CD4-positive, alpha-beta T cell (primary cell): ENCODE measurements at places on chromosomes 12 and 14.

DNA sequence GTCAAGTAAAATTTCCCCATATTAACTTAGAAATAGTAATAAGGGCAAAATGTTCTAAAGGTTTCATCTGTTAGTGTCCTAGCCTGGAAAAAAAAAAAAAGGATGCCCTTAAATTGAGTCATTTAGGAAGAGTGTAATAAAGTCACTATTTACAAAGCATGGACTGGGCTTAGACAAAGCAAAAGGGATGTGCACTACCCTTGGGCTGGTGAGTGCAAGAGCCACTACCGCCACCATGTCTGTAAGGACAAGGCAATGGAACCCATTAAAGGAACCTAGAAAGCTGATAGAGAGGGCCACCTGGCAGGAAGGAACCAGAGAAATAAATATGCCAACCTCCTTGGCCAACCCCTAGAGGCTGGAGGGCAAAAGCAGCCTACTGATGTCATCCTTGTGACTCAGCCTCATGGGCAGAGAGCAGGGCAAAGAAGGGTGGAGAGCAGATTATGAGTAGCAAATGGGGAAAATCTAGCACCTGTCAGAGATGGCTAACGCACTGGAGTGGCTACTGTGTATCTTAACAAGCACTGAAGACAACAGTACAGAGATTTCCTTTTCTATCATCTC, 59.5 kb upstream of the FUT8 start:
- DNase-seq: no peak

GRCh38 chr14:61923348-61923747, 161.1 kb downstream of the SNAPC1 start:
- DNase-seq: no peak

DNA sequence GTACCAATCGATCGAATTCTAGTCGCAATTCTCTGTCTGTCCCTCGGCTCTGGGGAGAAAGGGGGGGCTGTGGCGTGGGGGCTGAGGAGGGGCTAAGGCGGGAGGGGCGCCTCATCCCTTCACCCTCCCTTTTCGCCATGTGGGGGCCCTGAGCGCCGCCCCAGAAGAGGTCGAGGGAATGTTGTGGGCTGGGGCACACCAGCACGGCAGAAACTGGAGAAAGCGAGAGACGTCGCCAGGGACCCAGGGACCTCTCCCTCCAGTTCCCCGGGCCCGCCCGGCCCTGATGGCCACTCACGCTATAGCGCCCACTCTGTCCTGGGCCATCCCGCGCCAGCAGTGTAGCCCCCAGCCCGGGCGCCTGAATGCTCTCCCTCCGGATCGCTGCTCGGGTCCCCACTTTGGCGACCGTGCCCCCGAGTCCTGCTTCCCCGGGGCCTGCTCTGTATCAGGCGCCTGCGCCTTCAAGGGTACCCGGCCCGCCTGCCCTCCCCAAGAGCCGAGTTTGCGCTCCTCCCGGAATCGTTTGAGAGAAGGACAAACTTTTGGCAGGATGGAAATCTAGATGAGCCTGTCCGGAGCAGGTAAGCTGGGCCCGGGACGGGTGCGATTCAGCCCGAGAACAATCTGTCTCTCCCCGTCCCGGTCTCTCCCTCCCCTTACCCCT, 62.6 kb downstream of the SMUG1 start:
- no peak for DNase-seq

DNA sequence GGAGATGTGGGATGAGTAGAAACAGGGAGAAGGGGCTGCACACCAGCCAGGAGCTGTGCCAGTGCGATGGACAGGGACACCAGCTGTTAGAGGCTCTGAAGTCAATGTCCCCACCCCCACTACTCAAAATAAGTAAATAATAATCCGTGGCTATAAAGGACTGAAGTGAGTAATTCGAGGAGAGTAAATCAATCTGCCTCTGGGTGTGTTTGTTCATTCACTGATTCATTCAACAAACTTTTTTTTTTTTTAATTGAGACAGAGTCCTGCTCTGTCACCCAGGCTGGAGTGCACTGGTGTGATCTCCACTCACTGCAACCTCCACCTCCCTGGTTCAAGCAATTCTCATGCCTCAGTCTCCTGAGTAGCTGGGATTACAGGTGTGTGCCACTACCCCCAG, 363.6 kb downstream of the TMEM132D start:
- no peak for DNase-seq

DNA sequence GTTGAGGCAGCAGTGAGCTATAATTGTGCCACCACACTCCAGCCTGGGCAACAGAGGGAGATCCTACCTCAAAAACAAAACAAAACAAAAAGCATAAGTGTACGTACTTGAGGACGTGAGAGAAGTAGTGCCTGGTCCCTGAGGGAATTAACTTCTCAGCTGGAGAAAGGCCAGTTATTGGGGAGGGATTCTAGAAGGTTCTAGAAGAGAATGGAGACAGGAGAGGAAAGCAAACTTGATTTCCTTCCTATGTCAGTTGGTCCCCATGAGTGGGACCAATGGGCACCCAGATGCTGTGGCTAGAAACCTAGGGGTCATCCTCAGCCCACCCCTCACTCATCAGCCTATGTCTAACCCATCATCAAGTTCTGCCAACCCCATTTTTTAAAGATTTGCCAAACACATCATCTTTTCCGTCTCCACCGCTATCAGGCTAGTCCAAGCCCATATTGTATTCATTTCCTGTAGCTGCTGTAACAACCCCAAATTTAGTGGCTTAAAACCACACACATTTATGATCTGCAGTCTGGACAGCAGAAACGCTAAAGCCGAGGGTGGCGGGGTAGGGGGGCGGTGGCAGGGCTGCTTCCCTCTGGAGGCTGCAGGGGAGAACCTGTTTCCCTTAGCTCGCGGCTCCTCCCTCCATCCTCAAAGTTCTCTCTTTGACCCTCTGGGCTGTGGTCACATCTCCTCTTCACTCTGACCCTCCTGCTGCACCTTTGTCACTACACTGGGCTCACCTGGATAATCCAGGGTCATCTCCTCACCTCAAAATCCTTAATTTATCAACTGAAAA, 7.2 kb upstream of the RBM19 start:
- no peak for DNase-seq

- DNase-seq: no peak
Measured at GRCh38 chr14:106509807-106510206, 983.4 kb downstream of the TMEM121 start.

- no peak for DNase-seq
Measured at GRCh38 chr14:54614296-54614695, 47.4 kb downstream of the SAMD4A start.

GRCh38 chr14:24310646-24311604, at the start of gene LTB4R:
LTB4R (plus strand) TSS chr14:24311502; CDS start chr14:24315652, 4,150 bp downstream.
- peak; percentile 74 for DNase-seq

DNA sequence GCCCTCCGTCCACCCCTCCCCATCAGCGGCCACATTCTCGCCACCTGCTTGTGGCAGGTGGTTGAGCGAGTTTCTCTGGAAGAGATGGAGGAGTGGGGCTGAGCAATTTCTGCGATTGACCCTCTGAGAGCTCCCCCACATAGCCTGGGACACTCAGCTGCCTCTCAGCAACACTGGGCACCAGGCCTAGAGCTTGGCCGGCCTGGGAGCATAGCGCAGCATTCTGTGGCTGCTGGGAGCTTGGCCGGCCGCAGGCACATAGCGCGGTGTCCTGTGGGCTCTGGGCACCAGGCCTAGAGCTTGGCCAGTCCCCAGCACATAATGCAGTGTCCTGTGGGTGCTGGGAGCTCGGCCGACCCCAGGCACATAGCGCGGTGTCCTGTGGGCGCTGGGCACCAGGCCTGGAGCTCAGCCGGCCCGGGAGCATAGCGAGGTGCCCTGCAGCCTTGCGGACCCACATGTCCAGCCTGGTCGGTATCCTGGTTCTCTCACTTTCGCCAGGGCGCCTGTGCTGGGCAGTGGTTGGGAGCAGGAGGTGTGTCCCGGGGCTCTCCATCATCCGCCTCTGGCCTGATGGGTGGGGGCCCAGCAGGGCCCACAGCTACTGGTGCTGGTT, 43.8 kb downstream of the LRCOL1 start:
- DNase-seq: no peak

DNA sequence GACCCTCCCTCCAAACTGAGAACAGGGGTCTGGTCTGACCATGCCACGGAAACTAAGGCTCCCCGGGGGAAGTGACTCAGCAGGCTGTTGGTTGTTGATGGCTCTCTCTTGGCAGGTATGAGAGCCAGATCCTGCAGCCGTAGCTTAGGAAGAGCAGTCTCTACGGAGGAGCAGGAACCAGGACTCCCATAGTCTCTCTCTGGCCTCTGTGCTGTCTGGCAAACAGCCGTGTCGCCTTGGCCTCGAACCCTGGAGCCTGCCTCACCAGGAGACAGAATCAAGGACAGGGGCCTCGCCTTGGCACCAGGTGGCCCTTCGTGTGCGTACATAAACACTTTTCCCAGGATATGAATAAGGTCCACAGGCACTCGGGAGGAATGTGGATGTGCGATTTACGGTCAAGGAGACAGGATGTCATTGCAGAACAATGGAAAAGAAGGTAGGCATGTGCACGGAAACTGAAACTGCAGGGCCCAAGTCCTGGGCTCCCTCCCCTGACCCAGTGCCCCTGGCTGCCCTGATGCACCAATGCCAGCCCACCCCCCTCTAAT, 7.9 kb downstream of the VWF start:
- no peak for DNase-seq

GRCh38 chr12:74689071-74689655, 151.5 kb downstream of the ATXN7L3B start:
- no peak for DNase-seq

GRCh38 chr12:49784756-49785409, 43.3 kb downstream of the NCKAP5L start:
- DNase-seq: no peak

DNA sequence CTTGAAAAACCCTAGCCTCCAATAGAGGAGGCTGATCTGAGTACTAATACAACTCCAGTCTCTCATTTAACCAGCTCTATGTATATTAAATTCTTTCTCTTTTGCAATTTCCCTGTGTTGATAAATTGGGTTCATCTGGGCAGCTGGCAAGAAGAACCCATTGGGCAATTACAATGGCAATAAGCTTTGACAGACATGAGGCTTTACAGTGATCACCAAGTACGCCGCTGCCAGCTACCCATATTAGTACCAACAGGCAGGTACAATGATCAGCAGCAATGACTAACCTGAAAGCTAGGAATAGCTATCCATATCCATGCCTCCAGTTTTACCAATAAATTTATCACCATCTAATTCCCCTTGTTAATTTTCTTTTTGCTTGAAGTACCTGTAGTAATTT, 54.5 kb downstream of the OSBPL8 start:
- DNase-seq: no peak

GRCh38 chr12:1662761-1663439, 28.0 kb upstream of the ADIPOR2 start:
- DNase-seq: peak; percentile 16

DNA sequence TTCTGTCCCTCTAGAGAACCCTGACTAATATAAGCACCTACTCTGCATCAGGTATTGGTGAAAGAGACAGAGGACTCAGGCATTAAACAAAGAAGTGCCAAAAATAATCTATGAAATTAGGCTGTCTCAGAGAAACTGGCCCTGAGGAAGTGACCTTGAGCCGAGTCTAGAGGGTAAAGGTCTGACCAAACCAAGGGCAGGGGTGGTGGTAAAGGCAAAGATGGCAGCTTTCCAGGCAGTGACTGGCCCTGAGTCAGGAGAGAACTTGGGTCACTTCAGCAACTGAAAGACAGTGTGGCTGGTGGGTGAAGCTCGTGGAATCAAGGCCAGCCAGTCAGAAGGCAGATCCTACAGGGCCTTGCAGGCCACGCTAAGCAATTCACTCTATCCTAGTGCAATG, 30.6 kb downstream of the CDKL1 start:
- no peak for DNase-seq

GRCh38 chr14:81464253-81465002, 64.3 kb upstream of the STON2 start:
- DNase-seq: peak; percentile 33

- no peak for DNase-seq
Measured at GRCh38 chr12:29187756-29188155, 38.7 kb downstream of the FAR2 start.

DNA sequence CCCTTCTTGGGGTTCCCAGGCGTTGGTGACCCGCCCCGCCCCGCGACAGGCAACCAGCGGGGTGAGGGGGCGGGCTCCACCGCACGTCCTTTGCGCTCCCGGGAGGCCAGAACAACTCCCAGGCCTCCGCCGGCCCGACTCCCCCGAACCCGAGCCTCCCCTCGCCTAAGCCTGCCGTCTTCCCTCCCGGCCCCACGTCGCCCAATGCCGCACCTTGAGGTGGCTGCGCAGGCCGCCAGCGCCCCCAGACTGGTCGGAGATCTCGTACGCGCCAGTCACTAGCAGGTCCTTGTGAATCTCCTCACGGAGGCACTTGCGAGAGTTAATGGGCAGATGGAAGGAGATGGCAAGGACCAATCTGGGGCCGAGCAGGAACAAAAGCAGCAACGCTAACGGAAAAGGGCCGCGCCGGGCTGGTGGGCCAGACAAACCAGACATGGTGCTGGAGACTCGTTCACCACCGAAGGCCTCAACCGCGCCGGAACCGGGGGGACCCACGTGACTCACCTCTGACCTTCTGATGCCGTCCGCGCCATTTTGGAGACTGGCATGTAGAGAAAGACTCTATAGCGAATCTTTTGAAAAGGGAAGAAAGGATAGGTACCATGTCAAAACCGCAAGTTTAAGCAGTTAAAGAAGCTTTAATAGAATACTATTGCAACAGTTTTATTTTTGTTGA, at the start of gene TMED10:
TMED10 (minus strand) TSS at position 471 of the 679 bp plus-strand sequence; CDS start at position 438, 33 bp downstream.
- peak; percentile 92 for DNase-seq

GRCh38 chr12:12807970-12808702, 5.0 kb upstream of the DDX47 start:
- peak; percentile 57 for DNase-seq

DNA sequence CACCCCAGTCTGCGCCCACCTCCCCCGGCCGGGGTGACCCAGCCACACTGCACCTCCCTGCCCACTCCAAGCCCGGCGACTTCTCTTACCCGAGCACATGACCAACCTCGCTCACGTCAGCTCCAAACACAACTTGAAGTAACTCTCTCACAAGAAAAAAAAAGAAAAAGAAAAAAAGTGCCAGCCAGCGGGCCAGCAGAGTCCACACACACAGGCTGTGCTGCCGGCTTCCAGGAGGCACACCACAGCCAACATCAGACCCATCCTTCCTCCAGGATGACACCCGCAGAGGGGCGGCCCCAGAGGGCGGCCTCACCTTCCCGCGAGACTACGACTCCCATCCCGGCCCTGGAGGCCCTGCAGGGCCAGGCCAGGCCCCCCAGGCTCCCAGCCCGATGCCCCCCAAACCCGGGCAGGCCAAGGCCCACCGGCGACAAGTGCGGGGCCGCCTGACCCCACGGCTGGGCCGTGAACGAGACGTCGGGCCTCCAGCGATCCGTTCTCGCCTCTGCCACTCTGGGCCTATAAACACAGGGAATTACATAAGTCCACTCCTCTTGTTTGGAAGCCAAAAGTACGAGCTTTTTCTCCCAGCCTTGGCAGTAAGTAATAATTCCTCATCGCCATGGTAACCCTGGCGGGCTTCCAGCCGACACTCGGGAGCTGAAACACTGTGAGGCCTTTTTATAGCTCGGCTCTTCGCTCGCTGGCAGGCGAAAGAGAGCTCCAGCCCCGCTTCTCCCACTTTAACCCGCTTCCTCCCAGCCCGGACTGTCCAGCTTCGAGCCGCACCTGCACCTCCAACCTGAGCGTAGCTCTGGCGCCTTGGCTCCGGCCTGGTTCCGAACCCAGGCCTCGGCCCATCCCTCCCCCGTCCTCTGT, 49.1 kb downstream of the NCOR2 start:
- no peak for DNase-seq
